ENCODE measurements at places on chromosomes 4 and X.

DNA sequence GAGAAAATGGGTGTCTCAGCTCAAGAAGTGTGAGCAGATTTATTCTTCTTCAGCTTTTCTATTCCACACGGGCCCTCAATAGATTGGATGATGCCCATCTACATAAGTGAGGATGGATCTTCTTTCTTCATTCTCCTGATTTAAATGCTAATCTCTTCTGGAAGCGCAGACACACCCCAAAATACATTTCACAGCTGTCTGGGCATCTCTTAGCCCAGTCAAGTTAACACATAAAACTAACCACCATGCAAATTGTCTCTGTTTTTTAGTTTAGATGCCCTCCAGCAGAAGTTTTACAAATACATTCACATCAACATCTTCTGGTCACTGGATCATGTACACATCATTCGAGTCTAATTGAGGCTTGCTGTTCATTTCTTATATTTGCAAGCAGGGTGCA, 249.0 kb upstream of the VCX3A start:
- DNase-seq = no peak

- DNase-seq = no peak
Measured at GRCh38 chrX:150421816-150422215, 58.7 kb downstream of the MAMLD1 start.

DNA sequence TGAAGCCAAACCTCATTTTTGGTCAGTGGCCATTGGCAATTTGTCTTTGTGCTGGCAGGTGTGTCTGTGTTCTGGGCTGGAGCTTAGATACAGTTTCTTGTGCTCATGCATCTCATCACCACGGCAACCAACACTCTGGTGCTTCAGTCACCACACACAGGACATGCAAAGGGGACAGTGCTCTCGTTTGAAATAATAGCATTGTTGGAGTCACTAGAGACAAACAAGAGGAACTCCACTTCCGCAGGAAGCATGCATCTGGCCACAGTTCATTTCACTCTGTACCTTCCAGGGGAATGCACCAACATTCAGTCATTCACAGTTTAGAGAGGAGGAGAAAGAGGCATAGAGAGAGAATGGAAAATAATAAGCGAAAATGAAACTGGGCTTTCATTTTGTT, 267.4 kb downstream of the ANK2 start:
- no peak for DNase-seq

GRCh38 chr4:45992728-45993127, 131.1 kb downstream of the GABRG1 start:
- DNase-seq = no peak

DNA sequence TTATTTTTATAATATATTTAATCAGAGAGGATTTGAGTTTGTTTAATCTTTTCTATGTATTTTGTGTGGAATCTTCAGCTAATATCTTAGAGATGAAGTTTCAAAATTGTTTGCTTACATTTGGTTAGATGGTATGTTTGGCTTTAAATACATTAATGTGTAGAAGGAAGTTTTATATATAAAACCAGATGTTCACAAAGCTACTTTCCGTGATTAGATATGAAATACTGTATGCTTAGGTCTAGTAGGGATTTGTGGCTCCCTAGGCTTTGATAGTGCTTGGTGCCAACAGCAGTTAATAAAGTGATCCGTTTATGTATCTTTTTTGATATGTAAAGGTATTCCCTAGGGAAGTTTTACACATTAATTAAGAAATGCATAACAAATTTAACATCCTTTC, 223.0 kb downstream of the ARHGAP10 start:
- no peak for DNase-seq

All from ACHN (cell line).